ENCODE measurements at places on chromosomes 7 and 10. TPM values are rescaled to one million over a fixed set of nuclear protein-coding genes. Genes with fewer than 3 reads are reported as not detected.

ADAP1 gene
- 3.9 TPM for total RNA-seq

OR2A1 gene
- total RNA-seq = not detected

SRRT gene
- total RNA-seq = 105 TPM

DPYSL4 gene
- 19.9 TPM for total RNA-seq

GLI3 gene
- total RNA-seq = 11.7 TPM

PRF1 gene
- not detected for total RNA-seq

GRM3 gene
- not detected for total RNA-seq

ETV1 gene
- 4.5 TPM for total RNA-seq

LRRC17 gene
- total RNA-seq = 34.5 TPM

CNPY1 gene
- not detected for total RNA-seq

BNIP3 gene
- 31.0 TPM for total RNA-seq

SORCS1 gene
- total RNA-seq = not detected

MYO1G gene
- 0.05 TPM for total RNA-seq

GRID2IP gene
- 0.15 TPM for total RNA-seq

USP6NL gene
- 12.3 TPM for total RNA-seq

ECHDC3 gene
- total RNA-seq = 5.7 TPM

TFAM gene
- total RNA-seq = 14.8 TPM

NME8 gene
- total RNA-seq = not detected

EIF5AL1 gene
- 0.17 TPM for total RNA-seq

GNGT1 gene
- total RNA-seq = not detected

AKR1C8 gene
- total RNA-seq = not detected

C10orf53 gene
- total RNA-seq = not detected

LRRC61 gene
- total RNA-seq = 1.7 TPM

VPS37D gene
- total RNA-seq = 6.6 TPM

TEX36 gene
- not detected for total RNA-seq

TUBAL3 gene
- not detected for total RNA-seq

GARIN1A gene
- 2.8 TPM for total RNA-seq

NUTM2E gene
- total RNA-seq = 0.52 TPM

AOAH gene
- total RNA-seq = not detected
